ENCODE measurements at places on chromosomes 12 and 14. TPM values are rescaled to one million over a fixed set of nuclear protein-coding genes. Genes with fewer than 3 reads are reported as not detected.

PLEK2 gene
- total RNA-seq = 0.67 TPM

SERPINA9 gene
- total RNA-seq = not detected

TMEM229B gene
- total RNA-seq = 38.9 TPM

BTBD7 gene
- total RNA-seq = 14.7 TPM

C14orf132 gene
- total RNA-seq = 3.0 TPM

DIO2 gene
- 1.5 TPM for total RNA-seq

Measured in melanocyte of skin (primary cell).